Activated T-helper 9 cell treated with anti-CD3 and anti-CD28 coated beads, Interleukin-2, amount 50 U/mL, for 16 hours (primary cell): ENCODE measurements at places on chromosomes 1 and 21.

DNA sequence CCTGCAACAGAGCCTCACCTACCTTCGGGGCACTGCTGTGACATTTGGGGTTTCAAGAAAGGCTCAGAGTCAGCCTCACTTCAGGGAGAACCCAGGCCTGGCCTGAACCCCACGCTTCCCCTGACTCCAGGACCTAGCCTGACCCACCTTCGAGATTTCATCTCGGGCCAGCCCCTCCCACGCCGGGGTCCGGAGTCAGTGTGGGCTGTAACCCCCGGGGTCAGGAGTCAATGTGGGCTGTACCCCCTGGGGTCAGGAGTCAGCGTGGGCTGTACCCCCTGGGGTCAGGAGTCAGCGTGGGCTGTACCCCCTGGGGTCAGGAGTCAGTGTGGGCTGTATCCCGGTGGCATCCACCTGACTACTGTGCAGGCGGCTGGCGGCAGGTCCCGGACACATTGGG lies 183.0 kb upstream of the RAB4A start:
- no peak for DNase-seq

DNA sequence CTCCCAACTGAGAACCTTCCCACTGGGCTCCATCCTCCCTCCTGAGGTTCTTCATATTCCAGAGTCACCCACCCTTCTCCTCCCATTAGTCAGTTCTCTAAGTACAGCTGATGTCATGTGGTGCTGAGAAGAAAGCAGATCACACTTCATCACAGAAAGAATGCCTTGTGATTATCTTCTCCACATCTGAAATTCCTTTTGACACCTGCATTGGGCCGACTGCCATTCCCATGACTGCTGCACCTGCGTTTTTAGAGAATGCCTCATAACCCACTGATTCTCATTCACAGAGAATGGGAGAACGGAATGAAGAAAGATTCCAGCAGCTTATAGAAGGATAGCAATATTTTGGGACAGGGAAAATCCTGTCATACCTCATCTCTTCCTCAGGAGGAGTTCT lies 14.3 kb downstream of the LEPR start:
- DNase-seq: no peak

DNA sequence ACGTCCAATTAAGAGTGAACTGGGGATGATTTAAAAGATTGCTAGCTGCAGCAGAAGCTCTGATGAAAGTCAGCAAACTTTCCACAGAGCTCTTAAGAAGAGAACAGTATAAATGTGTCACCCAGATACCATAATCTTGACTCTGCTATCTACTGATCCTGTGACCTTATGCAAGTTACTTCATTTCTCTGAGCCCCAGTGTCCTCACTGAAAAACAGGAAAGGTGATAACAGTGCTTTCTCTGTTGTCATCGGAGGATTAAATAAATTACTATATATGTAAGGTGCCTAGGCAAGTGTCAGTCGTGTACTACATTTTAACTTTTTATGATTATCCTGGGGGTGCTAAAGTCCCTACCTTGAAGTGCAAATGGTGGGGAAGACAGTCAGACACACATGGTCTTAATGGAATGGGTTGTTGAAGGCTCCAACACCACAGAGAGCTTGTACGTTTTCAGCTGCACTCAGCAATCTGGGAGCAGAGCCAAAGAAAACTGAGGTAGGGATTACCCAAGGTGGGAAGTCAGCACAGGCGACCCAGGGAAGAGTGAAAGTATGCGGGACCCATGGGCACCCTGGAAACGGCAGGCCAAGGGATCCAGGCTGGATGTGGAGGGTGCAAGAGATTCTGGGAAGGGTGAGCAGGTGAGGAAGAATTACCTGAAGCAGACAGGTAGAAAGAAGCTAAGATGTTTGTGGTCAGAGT lies 82.8 kb downstream of the DTL start:
- no peak for DNase-seq

DNA sequence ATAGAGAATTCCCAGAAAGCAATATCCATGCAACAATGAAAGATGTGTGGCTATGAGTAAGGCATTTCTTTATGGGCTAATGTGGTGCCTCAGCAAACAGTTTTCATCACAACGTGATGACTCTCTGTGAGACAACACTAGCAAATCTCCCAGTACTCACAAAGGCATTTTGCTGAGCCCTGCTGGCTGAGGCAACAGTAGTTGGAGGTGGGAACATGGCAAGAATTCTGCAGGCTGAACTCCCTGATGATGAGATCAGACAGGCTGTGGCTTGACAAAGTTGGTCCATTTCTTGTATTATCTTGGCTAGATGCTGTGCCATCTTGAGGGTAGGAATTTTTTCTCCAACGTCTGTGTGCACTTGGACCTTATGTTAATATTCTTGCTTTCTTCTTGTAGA lies 24.6 kb downstream of the PROX1 start:
- no peak for DNase-seq

DNA sequence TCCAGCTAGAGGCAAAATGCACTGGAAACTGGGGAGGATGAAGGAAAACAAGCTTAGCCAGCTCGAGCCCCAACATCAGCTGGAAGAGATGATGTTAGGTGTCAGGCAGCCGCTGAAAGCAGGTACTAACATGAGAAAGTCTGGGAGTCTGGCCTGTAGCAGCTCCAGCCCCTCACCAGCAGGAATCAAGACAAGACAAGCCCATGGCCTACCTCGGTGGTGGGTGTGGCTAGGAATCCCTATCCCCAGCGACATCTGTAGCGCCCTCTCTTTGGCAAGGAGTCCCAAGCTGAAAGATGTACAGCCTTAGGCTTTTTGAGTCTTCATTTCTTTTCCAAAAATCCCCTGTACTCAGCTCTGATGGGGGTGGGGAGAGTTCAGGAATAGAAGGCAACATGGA lies 2.6 kb downstream of the DLGAP3 start:
- no peak for DNase-seq

- no peak for DNase-seq
These were observed 115.5 kb downstream of the MIS18A start for GRCh38 chr21:32163386-32163785.

GRCh38 chr21:14243874-14244273 lies 27.9 kb downstream of the RBM11 start:
- no peak for DNase-seq

DNA sequence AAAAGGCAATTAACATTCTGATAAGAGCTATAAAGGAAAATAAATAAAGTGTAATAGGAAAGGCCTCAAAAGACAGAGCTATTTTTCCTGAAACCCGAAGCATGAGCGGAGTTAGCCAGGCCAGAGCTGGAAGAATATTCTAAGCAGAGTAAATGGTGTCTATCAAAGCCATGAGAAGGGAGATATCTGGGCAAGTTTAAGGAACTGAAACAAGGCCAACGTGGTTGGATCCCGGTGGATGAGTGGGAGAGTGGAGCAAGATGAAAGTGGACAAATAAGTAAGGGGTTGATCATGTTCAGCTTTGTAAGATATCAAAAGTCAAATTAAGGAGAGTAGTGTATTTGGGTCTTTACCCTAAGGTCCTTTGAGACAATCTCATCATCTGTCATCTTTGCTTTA lies 234.0 kb downstream of the TM2D1 start:
- no peak for DNase-seq

GRCh38 chr1:179103999-179104398 lies 22.1 kb downstream of the TOR3A start:
- DNase-seq: no peak

GRCh38 chr1:234980645-234981396 lies 147.8 kb downstream of the TOMM20 start:
- peak; percentile 63 for DNase-seq

- DNase-seq: no peak
These were observed 377.3 kb downstream of the SETD4 start for GRCh38 chr21:35682904-35683549.

- no peak for DNase-seq
These were observed 377.9 kb downstream of the LTN1 start for GRCh38 chr21:28614791-28615190.

DNA sequence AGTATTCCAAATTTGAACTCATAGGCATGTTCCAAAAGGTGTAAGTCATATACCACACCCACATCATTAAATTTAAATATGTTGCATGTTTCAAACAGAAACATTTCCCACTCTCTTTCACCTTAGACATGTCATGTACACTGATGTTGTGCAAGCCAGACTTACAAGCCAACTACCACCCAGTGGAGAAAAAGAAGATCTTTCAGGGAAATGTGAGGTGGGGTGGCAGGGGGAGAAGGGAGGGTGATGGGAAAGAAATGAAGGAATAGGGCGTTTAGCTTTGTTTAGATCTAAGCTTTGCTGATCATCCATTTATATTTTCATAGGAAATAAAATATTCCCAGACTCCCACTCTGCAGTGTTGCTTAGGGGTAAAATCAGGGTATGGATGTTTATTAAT lies 1.6 kb downstream of the NEGR1 start:
- no peak for DNase-seq

DNA sequence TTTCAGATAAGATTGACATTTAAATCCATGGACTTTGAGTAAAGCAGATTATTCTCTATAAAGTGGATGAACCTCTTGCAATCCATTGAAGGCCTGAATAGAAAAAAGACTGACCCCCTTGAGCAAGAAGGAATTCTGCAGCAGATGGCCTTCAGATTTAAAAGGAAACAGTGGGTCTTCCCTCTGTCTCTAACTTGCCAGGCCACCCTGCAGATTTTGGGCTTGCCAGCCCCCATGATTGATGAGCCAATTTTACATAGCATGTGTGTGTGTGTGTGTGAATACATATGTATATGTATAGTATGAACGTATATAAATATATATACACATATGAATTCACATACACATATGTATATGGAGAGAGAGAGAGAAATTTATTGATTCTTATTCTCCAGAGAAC lies 113.4 kb downstream of the GRIK1 start:
- no peak for DNase-seq

- DNase-seq: no peak
These were observed 422.7 kb downstream of the SIPA1L2 start for GRCh38 chr1:232207073-232207866.

DNA sequence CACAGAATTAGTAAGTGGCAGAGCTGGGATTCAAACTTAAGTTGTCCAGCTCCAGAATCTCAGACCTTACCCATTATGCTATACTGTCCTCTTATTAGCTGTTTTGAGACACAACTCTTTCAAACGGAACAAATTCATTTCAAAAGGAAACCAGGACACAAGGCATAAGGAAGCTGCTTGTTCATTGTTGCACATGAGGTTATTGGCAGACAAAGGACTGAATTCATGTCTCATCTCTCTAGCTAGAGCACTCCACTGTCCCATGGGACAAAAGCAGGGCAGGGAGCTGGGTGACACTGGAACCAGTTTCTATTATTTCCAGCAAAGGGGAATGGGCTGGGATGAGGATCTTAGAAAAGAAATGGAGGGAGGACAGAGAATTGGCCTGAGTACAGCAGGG lies 26.4 kb downstream of the CHI3L2 start:
- no peak for DNase-seq

GRCh38 chr21:31449921-31450535 lies 106.0 kb upstream of the TIAM1 start:
- DNase-seq: no peak

GRCh38 chr1:147800804-147801203 lies 40.4 kb upstream of the GJA5 start:
- no peak for DNase-seq

DNA sequence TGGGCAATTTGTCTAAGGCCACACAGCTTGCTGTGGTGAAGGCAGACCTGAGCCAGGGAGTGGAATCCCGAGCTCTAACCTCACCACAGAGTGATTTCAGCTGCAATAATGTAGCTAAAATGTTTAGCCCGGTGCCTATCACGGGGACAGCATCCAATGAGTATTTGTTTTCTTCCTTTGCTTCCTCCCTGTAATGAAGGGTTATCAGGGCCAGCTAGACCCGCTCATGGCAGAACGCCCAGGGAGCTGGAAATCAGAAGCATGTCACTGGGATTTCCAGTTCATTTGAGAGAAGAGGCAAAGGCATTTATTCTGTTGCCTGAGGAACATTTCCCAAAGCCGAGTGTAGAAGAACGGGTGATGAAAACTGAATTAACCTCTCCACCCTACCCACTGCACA lies 183.1 kb downstream of the ZSCAN20 start:
- no peak for DNase-seq
